ENCODE measurements at places on chromosomes 13 and 19.

DNA sequence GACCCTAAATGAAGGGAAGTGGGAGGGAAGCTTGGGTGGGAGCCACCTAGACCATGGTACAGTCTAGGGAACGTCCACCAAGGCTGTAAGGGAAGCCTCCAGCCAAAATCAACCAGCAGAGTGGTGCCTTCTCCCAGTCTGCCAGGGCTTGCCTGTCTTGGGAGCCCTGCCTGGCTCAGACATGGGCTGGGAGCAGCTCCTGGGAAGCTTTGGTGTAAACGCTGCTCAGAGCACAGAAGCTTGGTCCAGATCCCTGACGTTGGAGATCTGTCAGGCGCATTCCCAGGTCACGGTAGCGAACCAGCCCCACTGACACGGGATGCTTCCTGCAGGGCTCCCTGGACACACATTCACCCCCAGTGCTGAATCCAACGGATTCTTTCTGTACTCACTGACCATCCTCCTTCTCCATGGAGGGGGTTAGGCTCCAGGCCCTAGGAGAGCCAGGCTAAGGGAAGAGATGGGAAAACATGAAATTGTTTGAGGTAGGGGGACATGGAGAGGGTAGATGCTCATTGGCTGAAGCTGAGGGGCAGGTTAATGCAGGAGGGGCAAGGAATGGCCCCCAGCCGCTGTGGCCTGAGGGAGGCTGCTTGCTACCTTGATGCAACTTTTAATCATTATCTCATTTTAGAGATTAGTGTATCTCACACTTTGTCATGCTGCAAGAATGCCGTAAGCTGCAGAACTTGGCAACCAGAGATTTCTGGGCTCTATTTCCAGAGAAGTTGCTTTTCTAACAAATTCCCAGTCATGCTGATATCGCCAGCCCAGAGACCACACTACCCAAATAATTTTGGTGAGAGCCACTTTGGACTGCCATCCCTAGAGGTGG, 195.8 kb downstream of the UQCRFS1 start:
- no peak for DNase-seq

DNA sequence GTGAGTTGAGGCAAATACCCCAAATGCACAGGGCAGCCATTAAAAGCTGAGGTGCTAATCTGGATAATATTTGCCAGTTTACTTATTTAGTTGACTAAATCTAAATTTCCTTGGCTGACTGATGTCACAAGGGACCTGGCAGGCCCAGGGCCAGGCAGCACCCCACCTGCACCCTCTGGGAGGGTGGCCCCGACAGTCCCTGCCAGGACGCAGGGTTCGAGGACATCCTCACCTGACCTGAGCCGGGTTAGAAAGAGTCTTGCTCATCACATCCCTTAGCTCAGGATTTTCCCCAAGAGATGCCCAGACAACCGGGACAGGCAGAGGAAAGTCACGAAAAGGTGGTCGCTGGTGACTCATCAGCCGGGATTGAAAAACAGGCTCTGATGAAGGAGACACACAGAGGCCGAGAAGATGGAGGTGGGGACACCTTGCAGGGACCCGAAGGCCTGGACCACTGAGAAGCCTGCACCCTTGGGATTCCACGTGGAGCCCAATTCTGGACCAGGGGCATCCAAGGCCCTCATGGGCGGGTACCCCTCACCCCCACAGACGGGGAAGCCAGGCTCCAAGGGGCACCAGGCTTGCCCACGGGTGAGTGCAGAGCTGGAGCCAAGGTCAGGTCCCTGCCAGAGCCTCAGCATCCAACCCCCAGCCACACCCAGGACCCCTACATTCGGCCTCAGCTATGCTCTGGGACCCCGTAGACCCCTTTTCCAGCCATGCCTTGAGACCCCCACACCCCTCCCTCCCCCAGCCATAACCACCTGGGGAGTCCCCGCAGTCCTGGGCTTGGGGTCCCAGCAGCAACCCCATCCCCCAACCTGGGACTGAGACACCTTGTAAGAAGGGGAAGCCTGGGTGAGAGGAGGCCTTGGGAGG, 103.2 kb downstream of the SOX1 start:
- no peak for DNase-seq

DNA sequence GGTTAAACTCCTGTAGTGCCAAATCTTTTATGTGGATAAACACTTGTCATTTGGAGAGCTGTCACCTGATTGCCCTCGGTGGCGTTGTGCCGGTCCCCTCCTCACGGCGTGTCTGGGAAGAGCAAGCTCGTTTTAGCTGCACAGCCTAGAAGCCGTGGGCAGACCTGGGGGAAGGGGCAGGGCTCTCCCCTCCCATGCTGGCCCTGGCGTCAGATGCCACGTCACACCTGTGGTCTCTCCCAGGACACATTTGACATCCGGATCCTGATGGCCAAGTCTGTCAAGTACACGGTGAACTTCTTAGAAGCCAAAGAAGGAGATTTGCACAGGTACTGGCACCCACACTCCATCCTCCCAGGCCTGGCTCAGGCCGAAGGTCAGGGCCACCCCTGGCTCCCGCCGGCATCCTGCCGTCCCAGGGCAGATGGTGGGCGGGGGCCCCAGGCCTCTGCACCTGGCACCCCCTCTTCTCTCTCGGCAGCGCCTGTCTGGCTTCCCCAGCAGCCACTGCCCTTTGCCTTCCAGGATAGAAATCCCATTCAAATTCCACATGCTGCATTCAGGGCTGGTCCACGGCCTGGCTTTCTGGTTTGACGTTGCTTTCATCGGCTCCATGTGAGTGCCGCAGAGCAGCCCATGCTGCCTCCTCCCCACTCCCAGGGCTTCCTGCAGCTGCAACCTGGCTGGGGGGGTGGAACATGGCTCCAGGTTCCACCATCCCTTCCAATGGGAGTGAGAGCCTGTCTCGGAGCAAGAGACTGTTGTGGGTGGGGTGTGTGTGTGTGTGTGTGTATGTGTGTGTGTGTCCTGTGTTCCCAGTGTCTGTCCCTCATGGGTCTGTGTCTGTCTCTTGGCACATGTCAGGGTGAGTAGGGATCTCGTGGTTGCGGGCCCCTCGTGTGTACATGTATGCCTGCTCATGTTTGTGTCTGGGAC, 8.8 kb downstream of the YIPF2 start:
- no peak for DNase-seq

DNA sequence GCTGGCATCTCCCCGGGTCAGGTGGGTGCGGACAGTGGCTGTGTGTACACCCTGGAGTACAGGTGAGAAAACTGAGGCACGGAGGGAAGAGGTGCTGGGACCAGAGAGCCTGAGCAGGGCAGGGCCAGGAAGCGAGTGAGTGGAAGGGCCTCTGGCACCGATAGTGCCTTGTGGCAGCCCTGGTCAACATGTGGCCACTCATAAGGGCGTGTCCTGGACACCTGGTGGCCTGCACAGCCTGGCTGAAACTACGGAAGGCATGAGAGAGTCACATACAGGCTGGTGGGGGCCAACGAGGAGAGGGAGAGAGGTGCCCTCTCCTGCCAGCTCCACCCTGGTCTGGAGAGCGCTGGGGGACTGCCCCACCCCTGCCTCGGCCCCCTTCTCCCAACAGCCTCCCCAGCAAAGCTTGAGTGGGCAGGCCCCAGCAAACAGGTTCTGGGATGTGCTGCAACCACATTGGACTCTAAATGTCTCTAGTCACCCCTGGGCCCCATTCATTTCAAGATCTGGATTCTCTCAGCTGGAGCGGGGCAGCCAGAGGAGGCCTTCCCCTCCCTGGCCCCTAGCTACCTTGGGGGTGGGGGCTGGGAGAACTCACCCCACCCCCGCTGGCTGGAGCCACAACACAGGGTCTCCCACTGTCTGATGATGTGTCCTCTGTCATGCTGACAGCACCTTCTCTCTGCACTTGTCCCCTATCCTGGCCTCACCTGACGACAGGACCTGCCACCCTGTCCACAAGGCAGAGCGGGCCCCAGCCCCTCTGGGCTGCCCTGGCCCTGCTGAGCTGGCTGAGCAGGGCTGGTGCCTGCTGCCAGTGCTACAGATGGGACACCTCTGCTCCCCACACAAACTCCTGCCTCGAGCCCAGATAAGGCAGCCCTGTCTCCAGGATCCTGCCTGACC, 5.8 kb downstream of the CBARP start:
- no peak for DNase-seq

GRCh38 chr13:113404723-113405471, 41.0 kb upstream of the GRTP1 start:
- no peak for DNase-seq

- no peak for DNase-seq
Observed at GRCh38 chr19:3482507-3483225, 575 bp downstream of the SMIM44 start.
